Stimulated activated CD4-positive, alpha-beta T cell treated with anti-CD3 and anti-CD28 coated beads, Interleukin-15, amount 100 ng/mL, for 1 hour (primary cell): ENCODE measurements at places on chromosomes 4 and X.

- no peak for DNase-seq
These were observed 23.8 kb downstream of the PPP1R2C start for GRCh38 chrX:42754115-42754514.

- no peak for DNase-seq
These were observed 24.6 kb upstream of the GPR50 start for GRCh38 chrX:151151665-151152267.

- DNase-seq = no peak
These were observed 18.6 kb downstream of the AIMP1 start for GRCh38 chr4:106334741-106335470.

- DNase-seq = no peak
These were observed 547.0 kb upstream of the NDST4 start for GRCh38 chr4:115660465-115660864.

GRCh38 chr4:8775751-8776355, 95.8 kb downstream of the HMX1 start:
- no peak for DNase-seq

- DNase-seq = no peak
These were observed 37.5 kb upstream of the STK26 start for GRCh38 chrX:131985526-131986049.

DNA sequence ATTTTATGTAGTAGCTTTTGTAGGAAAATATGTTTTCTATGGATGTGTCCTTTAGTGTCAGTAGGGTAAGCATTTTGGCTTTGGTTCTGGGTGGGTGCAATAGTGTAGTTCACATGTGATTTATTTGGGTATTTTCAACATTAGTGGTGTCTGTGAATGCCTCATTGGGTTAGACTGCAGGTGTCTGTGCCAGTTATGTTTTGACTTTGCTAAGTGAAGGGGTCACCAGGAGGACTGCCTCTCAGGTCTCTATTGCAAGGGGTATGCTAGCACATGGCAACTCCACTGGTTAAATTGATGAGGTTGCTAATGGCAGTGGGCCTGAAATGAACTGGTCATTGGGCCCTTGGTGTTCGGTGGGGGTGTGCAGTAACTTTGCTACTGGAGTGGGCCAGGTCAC, 467.1 kb downstream of the NAF1 start:
- DNase-seq = no peak

GRCh38 chr4:125187226-125188176, 127.3 kb upstream of the FAT4 start:
- DNase-seq = no peak

DNA sequence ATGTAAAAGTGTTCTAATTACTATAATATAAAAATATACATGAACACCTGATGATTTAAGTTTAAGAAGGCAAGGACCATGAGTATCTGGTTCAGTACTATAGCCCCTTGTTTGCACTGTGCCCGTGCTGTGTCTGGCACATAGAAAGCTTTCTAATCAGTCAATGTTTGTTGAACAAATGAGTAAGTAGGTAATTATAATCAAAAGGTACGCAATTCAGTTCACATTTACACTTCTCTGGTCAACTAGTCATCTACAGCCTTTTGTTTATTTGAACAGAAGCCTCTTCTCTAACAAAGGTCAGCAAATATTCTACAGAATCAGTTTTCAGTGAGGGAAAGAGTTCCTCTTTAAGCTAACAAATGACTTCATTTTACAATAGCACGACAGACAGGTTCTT, 523.3 kb downstream of the SMARCA1 start:
- no peak for DNase-seq

DNA sequence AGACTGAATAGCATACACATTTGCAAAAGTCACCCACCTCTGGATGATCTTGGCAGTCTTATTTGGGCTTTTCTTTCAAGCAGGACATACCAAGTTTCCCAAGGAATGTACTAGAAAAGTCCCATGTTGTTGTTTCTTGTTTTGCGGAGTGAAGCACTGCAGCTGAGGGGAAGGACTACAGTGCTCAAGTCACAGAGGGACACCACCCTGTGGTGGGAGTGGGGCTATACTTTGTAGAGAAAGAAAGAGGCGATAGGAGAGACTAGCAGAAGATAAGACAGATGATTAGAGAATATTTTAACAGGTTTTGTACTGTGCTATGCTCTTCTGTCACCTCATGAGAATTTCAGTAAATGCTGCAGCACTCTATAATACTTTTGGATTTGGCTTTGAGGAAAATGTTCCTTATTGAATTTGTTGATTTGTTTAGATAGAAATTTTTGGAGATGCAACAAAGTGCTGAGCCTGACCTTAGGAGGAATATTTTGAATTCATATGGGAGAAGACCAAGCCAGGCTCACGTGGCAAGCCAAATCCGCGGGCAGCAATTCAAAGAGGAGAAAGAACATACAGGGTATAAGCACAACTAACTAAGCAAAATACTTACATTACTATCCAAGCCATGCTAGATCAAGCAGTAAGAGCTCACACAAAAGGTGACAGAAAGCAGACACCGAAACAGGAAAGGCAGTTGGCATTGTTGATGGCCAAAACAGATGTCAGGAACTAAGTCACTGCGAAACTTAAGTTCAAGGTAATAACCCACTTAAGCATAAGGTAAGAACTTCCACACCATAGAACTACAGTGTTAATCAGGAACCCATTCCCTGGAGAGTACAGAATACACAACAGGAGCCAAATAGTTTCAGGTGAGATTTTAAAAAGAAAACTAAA, 280.3 kb upstream of the INTU start:
- no peak for DNase-seq

DNA sequence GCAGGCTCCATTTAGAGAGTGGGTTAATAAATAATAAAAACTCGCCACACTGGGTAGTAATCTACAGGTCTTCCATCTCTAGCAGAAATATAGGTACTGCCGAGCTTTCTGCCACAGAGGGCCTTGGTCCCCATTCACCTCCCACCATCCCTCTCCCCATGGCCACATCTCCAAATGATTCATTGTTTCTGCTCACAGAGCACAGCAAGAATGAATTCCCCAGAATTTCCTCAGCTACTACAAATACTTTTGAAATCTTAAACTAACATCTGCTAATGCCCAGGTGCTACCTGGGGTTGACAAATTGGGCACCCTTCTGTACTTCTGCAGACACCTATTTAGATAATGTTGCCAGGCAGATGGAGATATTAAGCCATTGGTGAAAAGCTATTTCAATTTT, 5.1 kb downstream of the PHEX start:
- no peak for DNase-seq

- no peak for DNase-seq
These were observed 144.5 kb downstream of the SMIM20 start for GRCh38 chr4:26058537-26058936.

GRCh38 chr4:57943682-57944081, 833.5 kb upstream of the IGFBP7 start:
- no peak for DNase-seq

GRCh38 chr4:7721984-7722551, 217.6 kb downstream of the AFAP1 start:
- DNase-seq = no peak

DNA sequence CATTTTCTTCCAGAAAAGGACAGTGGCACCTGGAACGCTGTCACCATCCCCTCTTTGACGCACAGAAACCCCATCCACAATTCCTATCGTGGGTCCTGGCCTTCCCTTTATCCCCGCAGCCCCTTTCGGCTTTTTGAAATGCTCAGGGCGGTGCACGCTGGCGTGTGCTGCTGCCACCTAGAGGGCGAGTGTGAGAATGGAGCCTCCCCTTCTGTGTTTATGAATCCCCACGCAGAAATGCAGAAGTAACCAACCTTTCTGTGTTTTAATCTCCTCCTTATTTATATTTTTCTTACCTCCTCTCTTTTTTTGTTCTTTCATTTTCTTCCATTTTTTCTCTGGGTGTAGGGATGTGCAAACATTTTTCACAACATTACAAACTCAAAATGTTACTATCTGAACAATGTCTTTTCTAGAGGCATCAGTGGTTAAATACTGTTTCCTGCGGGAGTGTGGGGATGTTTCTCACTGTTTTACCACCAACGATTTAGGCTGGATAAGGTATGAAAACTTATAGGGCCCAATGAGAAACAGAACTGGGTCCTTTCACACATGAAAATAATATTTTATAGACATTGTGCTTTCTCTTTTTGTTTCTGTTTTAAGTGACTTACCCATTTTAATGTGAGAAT, 50.0 kb downstream of the TMA16 start:
- DNase-seq = peak; percentile 15

DNA sequence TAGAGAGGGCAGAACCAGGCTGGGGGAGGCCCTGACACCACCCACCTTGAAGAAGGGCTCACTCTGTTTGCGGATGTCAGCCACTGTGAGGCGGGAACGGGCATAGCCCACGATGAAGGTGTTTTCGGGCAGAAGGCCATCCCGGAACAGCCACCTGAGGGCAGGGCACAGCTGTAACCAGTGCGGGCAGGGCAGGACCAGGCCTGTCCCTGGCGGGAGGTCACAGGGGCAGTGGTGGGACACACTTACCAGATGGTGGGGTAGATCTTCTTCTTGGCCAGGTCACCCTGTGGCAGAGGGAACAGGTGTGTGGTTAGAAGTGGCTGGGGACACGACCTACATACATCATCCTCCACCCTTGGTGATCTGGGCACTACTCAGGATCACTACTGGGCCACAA, 10.8 kb downstream of the G6PD start:
- DNase-seq = no peak

GRCh38 chr4:94491322-94491721, 39.6 kb downstream of the PDLIM5 start:
- DNase-seq = no peak

DNA sequence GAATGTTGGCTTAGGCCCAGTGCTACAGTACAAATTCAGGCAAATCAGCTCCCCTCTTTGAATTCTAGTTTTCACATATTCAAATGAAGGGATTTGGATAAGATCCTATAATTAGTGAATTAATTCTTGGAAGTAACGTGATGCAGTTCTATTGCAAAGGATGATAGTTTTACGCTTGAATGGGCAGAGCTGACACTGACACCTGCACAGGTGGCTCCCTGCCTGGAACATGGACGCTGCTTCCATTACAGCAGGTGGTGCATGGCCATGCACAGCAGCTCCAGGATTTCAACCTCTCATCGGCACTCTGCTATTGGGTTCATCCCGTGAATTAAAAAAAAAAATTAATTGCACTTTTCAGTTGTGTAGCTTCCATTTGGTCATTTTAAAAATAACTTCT, 28.4 kb upstream of the RPS6KA6 start:
- no peak for DNase-seq

DNA sequence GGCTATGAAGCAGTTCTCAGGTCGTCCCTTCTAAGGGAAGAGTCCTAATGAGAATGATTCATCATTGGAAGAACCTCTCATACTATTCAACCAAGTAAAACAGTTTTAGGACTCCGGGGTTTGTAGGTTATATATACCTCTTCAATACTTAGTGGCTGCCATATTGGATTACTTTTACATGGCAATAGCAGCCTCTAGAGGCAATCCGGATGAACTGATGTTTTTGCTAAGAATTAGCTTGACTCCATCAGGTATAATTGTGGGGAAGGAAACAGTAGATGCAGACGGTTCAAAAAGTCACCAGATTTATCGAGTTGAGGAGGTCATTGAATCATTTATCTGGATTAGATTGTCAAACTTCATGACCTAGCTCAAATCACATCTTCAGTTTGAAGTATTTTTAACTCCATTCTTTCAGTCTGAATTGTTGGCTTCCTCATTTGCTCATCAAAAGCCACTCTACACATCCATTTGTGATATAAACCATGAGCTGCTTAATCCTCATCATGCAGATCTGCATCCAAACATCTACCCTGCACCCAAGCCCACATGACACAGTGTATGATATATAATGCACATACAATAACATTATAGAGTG, 28.4 kb downstream of the GUCY1B1 start:
- DNase-seq = no peak

DNA sequence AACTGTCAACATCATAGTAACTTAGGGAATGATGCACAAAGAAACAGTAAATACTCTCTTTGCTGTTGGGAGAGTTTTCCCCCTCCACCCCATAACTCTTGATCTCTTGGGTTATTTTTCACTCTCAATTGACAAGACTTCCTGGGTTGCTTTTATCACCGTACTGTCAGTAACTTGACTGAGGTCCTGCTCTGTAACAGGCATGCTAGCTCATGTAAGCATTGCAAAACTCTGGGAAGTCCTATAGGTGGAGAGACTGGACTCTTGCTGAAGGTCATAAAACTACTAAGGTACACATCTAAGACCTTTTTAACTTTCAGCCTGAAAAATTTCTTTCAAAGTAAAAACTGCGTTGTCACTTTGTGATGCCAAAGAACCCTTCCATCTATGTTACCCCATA, 10.9 kb downstream of the SHROOM3 start:
- DNase-seq = no peak

GRCh38 chr4:128558896-128559679, 250.4 kb upstream of the JADE1 start:
- DNase-seq = no peak

- no peak for DNase-seq
These were observed 7.6 kb upstream of the HTRA3 start for GRCh38 chr4:8261851-8262535.

- DNase-seq = no peak
These were observed 1355.6 kb downstream of the FAM133A start for GRCh38 chrX:95029571-95029970.

DNA sequence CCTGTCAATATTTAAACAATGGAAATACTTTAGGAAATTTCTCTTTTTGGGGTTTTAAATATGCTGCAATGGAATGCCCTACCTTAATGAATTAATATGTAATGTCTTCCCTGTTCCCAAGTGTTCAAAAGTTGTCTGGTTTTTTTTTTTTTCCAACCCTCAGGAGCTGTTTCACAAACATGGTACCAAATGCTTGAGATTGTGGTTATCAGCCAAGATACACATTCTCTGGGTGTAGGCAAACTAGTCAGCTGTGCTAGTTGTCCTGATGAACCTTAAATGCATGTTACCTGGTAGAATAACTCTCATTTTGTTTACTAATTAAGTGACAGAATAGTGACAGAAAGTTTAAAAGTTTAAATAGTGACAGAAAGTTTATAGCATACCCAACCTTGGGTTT, 50.7 kb downstream of the FHL1 start:
- DNase-seq = no peak

DNA sequence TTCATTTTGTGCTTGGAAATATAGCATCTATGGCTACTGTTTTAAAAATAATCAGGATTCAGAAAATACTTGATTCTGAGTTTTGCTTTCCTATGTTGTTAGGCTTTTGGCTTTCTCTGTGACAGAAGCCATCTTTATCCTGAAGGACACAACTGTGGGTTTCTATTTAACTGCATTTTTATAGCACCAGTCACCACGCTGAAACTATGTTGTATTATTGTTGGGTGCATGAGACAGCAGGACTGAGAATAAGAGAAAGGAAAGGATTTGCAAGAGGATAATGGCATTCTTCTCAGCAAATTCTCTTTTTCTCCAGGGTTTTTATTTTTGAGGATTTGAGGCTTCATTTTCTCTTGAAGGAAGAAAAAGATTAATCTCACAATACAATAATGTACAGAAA, 10.1 kb upstream of the NEUROG2 start:
- DNase-seq = no peak

DNA sequence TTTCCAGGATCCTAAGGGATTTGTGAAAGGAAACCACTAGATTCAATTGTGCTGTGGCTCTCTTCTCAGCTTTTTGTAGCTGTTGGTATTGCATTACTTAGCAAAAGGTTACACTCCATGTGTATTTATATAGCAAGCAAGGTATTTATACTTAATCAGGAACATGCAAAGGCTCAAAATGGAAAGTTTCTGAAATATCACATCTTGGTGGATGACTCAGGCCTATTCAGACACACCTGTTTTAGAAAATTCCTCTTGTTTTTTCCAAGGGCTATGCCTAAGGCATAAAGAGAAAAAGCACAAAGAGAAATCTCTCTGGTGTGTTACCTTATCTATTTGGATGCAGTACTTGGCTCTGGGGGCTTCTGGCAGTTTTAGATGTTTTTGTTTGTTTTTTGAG, 144.4 kb upstream of the GALNT7 start:
- no peak for DNase-seq

- DNase-seq = no peak
These were observed 730 bp downstream of the MANBA start for GRCh38 chr4:102759831-102760644.
